Brain microvascular endothelial cell (primary cell): ENCODE measurements at places on chromosomes 7 and 10.

DNA sequence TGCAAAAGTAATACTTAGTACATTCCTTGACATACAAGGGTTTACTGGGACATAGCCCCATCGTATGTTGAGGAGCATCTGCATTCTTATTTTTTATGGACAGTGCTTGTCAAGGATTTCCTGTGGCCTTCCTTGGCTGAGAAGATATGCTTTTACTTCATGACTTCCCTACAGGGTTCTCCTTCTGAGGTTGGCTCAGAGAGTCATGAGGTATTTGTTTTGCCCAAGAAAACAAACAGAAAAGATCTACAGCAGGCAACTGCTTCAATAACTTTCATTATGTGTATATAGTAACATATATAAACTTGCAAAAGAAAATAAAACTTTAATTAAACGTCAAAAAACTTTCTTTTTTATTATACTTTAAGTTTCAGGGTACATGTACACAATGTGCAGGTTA lies 577.2 kb upstream of the SEMA3D start:
- no peak for DNase-seq

GRCh38 chr10:104472957-104473745 lies 119.5 kb downstream of the CFAP58 start:
- no peak for DNase-seq

GRCh38 chr10:14688606-14689005 lies 86.1 kb downstream of the FAM107B start:
- DNase-seq: peak; percentile 79

GRCh38 chr10:85459906-85460305 lies 906.7 kb downstream of the GRID1 start:
- no peak for DNase-seq
